ENCODE measurements at places on chromosomes 5 and 9. TPM values are rescaled to one million over a fixed set of nuclear protein-coding genes. Genes with fewer than 3 reads are reported as not detected.

GRCh38 chr9:91161465-91162300, 200.0 kb downstream of the AUH start:
- H3K36me3 ChIP-seq: peaks cover 18% of the 10 kb centered on the region
- peaks cover 84% of the 10 kb centered on the region for H3K4me1 ChIP-seq
- DNase-seq: no peak
- no peaks in the 10 kb centered on the region for H3K27me3 ChIP-seq
- peak overlapping the region; percentile 96 for H3K27ac ChIP-seq
- peak overlapping the region; percentile 80 for H3K4me3 ChIP-seq

- H3K36me3 ChIP-seq: no peaks in the 10 kb centered on the region
- H3K4me3 ChIP-seq: no peak overlapping the region
- no peak overlapping the region for H3K27ac ChIP-seq
- no peaks in the 10 kb centered on the region for H3K4me1 ChIP-seq
Observed at GRCh38 chr5:72940082-72940481, 15.8 kb upstream of the FCHO2 start.

SOX30 gene
- 0.11 TPM for total RNA-seq

GRCh38 chr5:2660315-2660714, 91.2 kb downstream of the IRX2 start:
- H3K27me3 ChIP-seq: no peaks in the 10 kb centered on the region
- no peak overlapping the region for H3K4me3 ChIP-seq
- no peaks in the 10 kb centered on the region for H3K36me3 ChIP-seq
- H3K27ac ChIP-seq: no peak overlapping the region
- no peak for DNase-seq

- peaks cover 13% of the 10 kb centered on the region for H3K27me3 ChIP-seq
- H3K27ac ChIP-seq: no peak overlapping the region
- no peaks in the 10 kb centered on the region for H3K4me1 ChIP-seq
- H3K4me3 ChIP-seq: no peak overlapping the region
Observed at GRCh38 chr9:109861918-109862317, 81.9 kb downstream of the PALM2AKAP2 start.

RNF224 gene
- not detected for total RNA-seq

GRCh38 chr5:134101686-134102439, 12.6 kb upstream of the TCF7 start:
- peak; percentile 83 for DNase-seq
- H3K27ac ChIP-seq: no peak overlapping the region
- no peaks in the 10 kb centered on the region for H3K36me3 ChIP-seq
- H3K27me3 ChIP-seq: no peaks in the 10 kb centered on the region
- peaks cover 87% of the 10 kb centered on the region for H3K4me1 ChIP-seq

DNA sequence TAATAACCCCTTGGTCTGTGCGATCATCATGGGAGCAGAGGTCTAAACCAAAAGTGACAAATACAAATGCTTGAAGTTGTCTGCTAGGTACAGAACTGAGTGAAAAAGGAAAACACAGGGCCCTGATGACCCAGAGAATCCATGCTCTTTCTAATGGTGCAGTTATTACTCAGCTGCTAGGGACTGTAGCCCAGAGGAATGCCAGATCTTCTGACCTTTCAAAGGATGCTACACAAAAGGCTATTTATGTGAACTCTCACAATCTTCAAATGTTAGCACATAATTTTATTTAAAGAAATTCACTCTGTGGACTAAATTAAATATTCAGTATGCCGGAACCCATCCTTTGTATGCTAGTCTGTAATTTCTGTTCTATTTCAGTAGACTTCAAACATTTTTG, 79.9 kb downstream of the PRR16 start:
- no peak overlapping the region for H3K27ac ChIP-seq
- H3K4me3 ChIP-seq: no peak overlapping the region
- no peaks in the 10 kb centered on the region for H3K27me3 ChIP-seq
- no peaks in the 10 kb centered on the region for H3K36me3 ChIP-seq
- H3K4me1 ChIP-seq: no peaks in the 10 kb centered on the region
- DNase-seq: no peak
